ENCODE measurements at places on chromosomes 5 and 9. TPM values are rescaled to one million over a fixed set of nuclear protein-coding genes. Genes with fewer than 3 reads are reported as not detected.

Gene HNRNPA0
- 21.7 TPM for total RNA-seq

Gene IL7R
- 168 TPM for total RNA-seq

Gene MELK
- 1.7 TPM for total RNA-seq

Gene SV2C
- total RNA-seq: 0.32 TPM

Gene NEUROG1
- not detected for total RNA-seq

DNA sequence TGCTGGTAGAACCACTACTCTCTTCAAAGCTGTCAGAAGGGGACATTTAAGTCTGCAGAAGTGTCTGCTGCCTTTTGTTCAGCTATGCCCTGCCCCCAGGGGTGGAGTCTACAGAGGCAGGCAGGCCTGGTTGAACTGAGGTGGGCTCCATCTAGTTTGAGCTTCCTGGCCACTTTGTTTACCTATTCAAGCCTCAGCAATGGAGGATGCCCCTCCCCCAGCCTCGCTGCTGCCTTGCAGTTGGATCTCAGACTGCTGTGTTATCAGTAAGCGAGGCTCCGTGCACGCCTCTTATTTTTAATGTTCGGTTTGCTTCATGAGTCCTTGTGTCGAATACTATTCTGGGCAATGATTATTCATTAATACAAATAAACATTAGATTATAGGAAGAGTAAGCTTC lies 3.1 kb upstream of the SLC27A6 start:
- no peak for DNase-seq

DNA sequence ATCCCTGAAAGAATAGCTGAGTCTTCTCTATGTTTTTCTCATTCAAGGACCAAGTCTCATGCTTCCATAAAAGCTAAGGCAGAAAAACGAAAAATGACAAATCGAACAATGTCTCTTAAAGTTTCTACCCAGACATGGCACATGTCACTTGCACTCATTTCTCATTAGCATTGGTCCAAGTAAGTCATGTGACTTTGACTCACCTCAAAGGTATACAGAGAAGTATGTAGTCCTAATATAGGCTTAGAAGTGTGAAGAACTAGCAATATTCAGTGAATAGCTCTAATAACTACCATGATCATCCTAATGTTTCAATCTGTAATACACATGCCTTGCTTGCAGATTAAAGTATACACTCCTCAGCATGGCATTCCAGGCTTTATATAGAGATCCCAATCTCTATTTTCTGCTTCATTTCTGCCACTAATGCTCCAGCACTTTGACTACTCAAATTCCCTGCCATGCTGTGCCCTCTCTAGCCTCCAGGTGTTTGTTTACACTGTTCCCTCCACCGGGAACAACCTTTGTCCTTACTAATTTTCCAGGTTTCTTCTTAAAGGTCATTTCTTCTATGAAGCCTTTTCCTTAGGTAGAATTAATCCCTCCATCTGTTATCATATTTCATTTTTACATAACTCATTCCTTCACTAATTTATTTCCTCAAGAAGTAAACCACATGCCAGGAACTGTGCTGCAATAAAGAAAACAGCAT lies 98.9 kb downstream of the CEMIP2 start:
- no peak for DNase-seq

DNA sequence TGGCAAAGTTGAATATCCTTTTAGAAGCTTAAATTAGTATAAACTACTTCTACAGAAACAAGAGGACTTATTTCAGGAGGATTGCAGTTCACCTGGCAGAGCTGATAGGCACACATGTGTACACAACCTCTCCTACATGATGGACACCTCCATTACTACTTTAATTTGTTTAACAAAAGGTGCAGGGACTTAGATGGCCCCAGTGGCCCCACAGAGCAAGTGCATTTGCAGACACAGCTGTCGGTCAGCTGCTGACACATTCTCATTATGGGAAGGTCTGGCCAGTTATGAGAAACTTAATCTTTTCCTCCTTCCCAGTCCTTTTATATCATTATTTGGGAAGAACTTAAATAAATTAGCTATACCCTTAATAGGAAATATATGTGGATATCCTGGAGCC lies 28.3 kb downstream of the TDRD7 start:
- DNase-seq: no peak

- DNase-seq: no peak
Observed at GRCh38 chr9:75866273-75866871, 24.1 kb upstream of the PCSK5 start.

DNA sequence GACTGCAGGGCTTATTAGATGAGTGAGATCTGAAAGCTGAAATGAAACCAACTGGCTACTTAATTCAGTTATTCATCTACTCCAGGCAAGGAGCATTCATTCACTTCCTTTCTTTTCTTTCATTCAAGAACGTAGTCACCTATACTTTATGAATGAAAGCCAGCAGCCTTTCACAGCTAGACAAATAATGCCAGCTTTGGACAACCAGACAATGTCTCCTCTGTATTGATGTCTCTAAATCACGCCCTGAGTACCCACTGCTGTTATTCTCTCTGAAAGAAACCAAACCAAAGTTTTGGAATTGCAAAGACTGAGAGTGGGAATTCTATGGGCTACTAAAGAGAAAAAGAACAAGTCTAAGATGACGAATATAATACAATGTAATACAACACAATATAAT lies 121.2 kb upstream of the PTPN3 start:
- no peak for DNase-seq

DNA sequence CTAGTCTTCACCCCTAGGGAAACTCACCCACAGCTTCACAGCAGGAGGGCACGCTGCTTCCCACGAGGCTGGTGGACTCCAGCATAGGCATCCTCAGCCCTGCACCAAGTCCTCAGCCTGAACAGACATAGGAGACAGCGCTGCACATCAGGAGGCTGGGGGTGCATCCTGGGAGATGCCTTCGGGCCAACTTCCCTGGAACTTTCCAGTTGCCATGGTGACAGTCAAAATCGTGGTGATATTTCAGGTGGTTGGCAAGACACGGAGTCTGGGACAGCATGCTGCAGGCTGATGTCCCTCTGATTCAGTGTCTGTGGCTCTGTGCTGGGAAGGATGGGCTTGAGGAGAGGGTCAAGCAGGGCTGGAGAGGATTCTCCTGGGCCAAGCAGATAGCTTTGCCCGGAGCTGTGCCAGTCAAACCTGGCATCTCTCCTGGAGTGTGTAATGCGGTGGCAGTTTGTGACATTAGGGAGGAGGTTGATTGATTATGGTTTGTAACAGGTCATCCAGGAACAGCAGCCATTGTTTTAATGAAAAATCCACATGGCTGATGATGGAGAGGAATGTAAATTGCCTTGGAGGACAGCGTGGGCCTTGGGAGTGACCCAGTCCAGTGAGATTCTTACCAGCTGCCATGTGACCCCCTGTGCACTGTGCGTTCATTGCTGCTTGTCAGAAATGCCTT lies 35.6 kb upstream of the SEMA4D start:
- no peak for DNase-seq

- DNase-seq: no peak
Observed at GRCh38 chr9:75457474-75458011, 369.2 kb downstream of the OSTF1 start.

DNA sequence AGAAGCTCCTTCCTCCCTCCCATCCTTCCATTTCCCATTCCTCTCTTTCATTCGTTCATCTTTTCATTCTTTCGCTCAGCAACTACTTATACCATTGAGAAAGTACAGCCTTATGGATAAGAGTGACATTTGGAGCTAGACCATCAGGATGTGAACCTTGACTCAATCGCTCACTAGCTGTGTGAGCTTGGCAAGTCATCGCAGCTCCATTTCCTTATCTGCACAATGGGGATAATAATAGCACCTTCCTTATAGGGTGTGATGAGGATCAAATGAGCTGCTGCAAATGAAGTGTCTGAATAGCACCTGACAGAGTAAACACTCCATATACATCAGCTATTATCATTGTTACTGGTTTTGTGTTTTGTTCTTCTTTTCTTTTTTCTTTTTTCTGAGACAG lies 28.1 kb upstream of the SYNPO start:
- no peak for DNase-seq

- no peak for DNase-seq
Observed at GRCh38 chr5:170477906-170478305, 25.9 kb upstream of the KCNIP1 start.
